ENCODE measurements at places on chromosomes 16 and 17. TPM values are rescaled to one million over a fixed set of nuclear protein-coding genes. Genes with fewer than 3 reads are reported as not detected.

GRCh38 chr17:46836500-46836899, 14.9 kb upstream of the WNT9B start:
- DNase-seq, result no peak

DNA sequence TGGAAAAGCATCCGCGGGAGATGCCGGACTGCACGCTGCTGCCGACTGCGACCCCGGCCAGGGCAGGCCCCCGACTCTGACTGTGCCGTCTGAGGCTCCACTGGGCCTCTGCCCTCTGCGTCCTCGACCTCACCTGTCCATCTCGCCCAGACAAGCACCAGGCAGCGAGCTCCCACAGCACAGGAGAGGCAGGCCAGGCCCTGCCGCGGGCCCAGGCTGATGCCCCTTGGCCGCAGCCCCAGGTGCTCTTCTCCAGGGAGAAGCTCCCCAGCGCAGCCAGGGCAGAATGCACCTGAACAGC, 98.1 kb upstream of the DNAH17 start:
- no peak for DNase-seq

- no peak for DNase-seq
Measured at GRCh38 chr17:9628509-9628908, 16.8 kb upstream of the USP43 start.

- DNase-seq, result no peak
Measured at GRCh38 chr17:55274355-55275255, 9.8 kb downstream of the HLF start.

- peak; percentile 64 for DNase-seq
Measured at GRCh38 chr16:10578474-10579316, 1.7 kb downstream of the EMP2 start.

- DNase-seq, result peak; percentile 91
Measured at GRCh38 chr16:8310323-8310722, 280.0 kb downstream of the TMEM114 start.

DNA sequence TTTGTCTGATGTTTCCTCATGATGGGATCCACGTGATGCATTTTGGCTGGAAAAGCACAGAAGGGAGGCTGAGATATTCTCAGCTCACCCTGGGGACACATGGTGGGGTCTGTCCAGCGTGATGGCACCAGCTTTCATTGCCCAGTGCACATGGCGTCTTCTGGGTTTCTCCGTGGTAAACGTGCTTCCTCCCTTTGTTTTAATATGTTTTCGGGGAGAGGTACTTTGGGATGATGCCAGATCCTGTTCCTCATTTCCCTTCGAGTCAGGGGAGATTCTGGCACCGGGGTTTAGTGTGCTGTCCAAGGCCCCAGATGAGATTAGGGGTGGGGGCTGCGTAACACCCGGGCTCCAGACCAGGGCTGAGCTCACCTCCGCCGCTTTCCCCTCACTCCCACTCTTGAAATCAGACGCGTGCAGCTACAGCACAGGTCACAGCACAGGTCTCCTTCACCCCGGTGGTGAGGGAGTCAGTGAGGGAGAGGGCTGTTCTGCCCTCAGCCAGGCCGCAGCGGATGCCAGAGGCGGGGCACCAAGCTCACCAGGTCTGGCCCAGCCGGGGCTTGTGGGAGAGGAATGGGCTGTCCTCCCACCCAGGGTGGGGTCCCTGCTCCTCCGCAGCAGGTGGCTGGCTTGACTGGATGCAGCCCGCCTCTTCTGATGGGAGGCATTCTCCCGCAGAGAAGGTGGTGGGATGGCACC, 33.9 kb downstream of the COX4I1 start:
- DNase-seq, result peak; percentile 42

DNA sequence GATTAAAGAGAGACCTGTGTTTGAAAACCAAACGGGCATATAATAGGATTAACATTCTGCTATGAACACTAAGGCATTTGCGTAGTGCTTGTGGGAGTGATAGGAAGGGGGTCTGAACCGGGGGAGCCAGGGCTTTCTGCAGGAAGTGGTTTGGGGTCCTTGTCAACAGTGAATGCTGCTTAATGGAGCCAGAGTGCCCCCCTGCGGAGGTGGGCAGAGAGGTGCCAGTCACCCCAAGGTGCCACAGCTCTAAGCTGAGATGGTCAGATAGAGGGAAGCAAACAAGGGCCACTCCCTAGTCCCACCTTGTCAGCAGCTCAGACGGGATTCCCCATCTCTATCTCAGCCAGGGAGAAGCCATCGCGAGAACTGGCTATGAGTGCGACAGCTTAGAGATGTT, 17.7 kb downstream of the NAA60 start:
- DNase-seq, result no peak

The PTGES3L gene
- total RNA-seq, result 61.5 TPM

The FBXW10B gene
- 1.6 TPM for total RNA-seq

The TBC1D3B gene
- 3.3 TPM for total RNA-seq

The PGAP6 gene
- total RNA-seq, result 29.6 TPM

The MAZ gene
- 109 TPM for total RNA-seq

The CD300E gene
- not detected for total RNA-seq

The FLYWCH2 gene
- total RNA-seq, result 37.0 TPM

The MBTD1 gene
- 36.7 TPM for total RNA-seq

The ARHGAP44 gene
- total RNA-seq, result 3.4 TPM

The CA7 gene
- not detected for total RNA-seq

The PLLP gene
- total RNA-seq, result 1.9 TPM

All from tongue (tissue), 3 donors.